ENCODE measurements at places on chromosomes 4 and X.

DNA sequence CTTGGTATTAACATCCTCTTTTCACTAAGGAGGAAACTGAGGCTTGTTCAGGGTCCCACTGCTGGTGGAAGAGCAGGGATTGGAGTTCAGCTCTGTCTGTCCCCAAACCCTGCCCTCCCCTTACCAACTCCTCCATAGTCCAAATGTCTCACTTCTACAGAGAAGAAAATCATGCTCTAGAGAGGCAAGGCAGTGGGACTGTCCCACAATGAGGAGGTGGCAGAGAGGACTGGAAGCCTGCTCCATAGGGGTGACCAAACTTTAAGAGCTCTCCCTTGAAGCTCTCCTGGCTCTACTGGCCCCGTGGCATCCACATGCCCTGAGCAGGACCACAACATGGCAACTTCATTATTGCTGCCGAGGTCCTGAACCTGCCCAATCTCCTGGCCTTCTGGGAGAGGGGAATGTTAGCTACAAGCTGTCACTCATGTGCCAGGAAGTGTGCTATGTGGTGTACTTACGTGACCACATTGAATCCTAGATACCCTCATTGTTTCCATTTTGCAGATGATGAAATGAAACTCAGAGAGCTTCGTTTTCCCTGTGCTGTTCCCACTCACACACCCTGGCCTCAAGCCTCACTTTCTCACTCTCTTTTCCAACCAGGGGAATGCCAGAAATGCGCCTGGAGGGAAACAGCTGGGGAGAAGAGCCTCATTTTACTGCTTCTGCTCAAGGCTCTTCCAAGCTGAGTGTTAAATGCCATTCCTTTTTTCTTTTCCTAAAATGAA is 71.5 kb downstream of the ANAPC4 start:
- peak; percentile 7 for DNase-seq

- no peak for DNase-seq
Observed at GRCh38 chr4:184805462-184806228, 20.1 kb downstream of the ACSL1 start.

GRCh38 chrX:131958724-131959123 is 64.4 kb upstream of the STK26 start:
- no peak for DNase-seq

DNA sequence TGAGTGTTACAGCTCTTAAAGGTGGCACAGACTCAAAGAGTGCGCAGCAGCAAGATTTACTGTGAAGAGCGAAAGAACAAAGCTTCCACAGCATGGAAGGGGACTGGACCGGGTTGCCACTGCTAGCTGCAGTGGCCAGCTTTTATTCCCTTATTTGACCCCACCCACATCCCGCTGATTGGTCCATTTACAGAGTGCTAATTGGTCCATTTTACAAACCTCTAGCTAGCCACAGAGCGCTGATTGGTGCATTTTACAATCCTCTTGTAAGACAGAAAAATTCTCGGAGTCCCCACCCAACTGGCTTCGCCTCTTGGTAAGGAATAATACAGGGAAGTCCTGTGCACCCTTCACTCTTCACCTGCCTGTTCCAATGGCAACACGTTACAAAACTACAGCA is 1.9 kb upstream of the SHROOM2 start:
- no peak for DNase-seq

DNA sequence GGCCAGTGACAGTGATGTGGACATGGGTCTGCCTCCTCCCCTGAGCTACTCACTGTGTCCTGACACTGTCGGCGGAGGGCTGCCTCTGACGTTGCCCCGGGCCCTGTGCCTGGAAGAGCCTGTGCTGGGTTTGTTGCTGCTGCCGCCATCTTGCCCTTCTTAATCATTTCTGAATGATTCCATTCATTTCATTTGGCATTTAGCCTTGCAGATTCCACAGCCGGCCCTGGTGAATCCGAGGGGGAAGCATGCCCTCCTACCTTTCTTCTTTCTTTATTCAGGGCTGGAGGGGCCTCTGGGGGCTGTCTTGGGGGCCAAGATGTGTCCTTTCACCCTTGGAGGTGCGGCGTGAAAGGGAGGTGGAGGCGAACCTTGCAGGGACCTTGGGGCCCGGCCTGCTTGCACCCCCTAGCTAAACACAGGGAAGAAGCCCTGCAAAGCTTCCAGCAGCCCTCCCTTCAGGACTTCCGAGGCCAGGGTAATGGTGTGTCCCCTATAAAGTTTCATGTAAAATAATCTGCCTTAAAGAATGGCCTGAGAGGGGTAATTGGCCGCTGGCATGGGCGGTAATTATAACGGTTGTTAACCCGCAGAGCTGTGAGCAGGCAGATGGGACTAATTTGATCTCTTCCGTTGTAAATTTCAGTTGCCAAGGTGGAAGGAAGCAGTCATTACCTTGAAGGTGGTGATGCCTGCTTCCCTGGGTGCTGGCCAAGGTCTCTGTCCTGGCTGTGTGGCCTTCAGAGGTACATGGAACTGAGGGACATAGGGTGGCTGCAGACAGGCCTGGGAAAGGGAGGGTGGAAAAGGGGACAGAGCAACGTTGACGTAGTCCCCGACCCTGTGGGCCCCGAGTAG is 92.3 kb downstream of the PSAPL1 start:
- no peak for DNase-seq

GRCh38 chrX:68749426-68749825 is 79.4 kb upstream of the EFNB1 start:
- peak; percentile 48 for DNase-seq

DNA sequence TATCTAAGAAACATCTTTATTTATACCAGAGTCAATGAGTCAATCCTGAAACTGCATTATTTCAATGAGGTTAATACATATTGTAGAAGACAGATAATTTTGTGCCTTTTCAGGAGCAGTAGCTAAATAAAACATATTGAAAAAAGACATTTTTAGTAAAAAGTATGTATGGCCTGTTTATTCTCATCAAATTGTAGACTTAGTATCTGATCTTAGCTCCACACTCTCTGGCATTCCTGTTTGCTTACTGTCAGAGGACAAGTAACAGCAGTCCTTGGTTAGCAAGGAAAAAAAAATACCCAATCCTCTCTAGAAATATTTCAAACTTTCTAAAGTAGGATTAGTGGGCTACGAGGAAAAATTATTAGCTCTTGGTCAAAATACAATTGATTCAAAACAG is 50.5 kb upstream of the GUCY1A1 start:
- DNase-seq: no peak
